ENCODE measurements at places on chromosomes 2 and 18.
A peak's percentile ranks its signal among the peaks of the same experiment; 100 is the strongest.

- DNase-seq: peak; percentile 12
These were observed 144.5 kb upstream of the TCF4 start for GRCh38 chr18:55732227-55733106.

DNA sequence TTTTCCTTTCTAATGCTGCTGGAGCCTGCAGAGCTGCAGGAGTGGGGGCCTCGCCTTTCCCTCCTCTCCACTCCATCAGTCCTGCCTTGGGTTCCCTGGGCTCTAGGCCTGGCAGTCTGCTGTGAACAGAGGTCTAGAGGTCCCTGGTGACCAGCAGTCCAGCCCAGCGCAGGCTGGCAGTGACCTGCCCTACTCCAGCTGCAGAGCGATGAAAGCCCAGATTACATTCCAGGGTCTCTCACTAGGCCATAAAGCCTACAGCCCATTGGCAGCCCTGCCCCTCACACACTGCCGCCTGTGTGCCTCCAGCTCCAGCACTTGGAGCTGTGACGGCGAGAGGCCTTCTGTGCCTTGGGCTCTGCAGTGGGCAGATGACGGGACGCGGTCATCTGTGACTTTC is 14.8 kb upstream of the MAL start:
- no peak for DNase-seq

- DNase-seq: no peak
These were observed 278.0 kb downstream of the EPHA4 start for GRCh38 chr2:221293949-221294742.

GRCh38 chr18:63195326-63196159 is 124.0 kb downstream of the BCL2 start:
- no peak for DNase-seq

DNA sequence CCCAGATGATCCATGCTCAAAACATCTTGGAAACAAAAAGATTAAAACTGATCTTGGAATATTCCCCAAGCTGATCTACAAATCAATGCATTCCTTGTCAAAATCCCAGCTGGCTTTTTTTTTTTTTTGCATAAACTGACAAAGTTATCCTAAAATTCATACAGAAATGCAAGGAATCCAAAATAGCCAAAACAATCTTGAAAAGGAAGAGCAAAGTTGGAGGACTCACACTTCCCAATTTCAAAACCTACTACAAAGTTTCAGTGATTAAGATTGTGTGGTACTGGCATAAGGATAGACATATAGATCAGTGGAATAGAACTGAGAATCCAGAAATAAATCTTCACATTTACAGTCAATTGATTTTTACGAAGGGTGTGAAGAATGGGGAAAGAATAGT is 306.8 kb upstream of the MGAT5 start:
- DNase-seq: no peak

DNA sequence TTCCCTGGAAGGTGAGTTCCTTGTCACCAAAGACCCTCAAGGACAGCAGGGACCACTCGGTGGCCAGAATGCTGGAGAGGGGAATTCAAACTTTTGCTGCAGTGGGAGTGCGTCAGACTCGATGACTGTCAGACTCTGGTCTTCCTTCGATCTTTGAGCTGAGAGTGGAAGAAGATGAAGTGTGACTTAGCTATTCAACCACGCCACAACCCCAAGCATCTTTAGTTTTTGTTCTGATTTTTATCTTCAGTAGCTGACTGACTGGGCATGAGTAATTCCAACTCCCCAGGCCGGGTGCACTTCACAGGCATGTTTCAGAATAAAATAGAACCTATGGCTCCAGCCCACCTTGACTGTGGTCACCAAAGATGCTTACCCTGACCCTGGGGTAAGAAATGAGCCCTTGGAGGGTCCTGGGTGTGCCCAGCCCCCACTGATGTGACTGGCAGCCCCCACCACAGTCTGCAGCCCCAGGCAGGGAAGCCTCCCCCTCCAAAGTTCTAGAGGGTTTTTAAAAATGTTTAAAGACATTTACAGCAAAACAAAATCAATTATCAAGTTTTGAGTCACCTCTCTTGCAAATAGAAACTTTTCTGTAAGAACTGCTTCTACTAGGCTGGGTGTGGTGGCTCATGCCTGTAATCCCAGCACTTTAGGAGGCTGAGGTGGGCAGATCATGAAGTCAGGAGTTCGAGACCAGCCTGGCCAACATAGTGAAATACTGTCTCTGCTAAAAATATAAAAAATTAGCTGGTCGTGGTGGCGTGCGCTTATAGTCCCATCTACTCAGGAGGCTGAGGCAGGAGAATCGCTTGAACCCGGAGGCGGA is 24.9 kb upstream of the YWHAQ start:
- no peak for DNase-seq

Data from KBM-7 (cell line).